Left renal cortex interstitium (tissue), 4 donors: ENCODE measurements at places on chromosomes 13 and 19. TPM values are rescaled to one million over a fixed set of nuclear protein-coding genes. Genes with fewer than 3 reads are reported as not detected.

The DPF1 gene
- polyA plus RNA-seq, result 1.3 TPM

The KIR2DL4 gene
- not detected for polyA plus RNA-seq

The PSG2 gene
- polyA plus RNA-seq, result not detected

The SHD gene
- 1.5 TPM for polyA plus RNA-seq

The PDX1 gene
- polyA plus RNA-seq, result not detected

The TMEM59L gene
- 3.8 TPM for polyA plus RNA-seq

The STOML3 gene
- 0.08 TPM for polyA plus RNA-seq

The LILRB4 gene
- polyA plus RNA-seq, result 1.0 TPM

The DLEU7 gene
- polyA plus RNA-seq, result 1.2 TPM

The ZNF493 gene
- 23.0 TPM for polyA plus RNA-seq

The STX10 gene
- 74.3 TPM for polyA plus RNA-seq

The C2CD4C gene
- 1.4 TPM for polyA plus RNA-seq

DNA sequence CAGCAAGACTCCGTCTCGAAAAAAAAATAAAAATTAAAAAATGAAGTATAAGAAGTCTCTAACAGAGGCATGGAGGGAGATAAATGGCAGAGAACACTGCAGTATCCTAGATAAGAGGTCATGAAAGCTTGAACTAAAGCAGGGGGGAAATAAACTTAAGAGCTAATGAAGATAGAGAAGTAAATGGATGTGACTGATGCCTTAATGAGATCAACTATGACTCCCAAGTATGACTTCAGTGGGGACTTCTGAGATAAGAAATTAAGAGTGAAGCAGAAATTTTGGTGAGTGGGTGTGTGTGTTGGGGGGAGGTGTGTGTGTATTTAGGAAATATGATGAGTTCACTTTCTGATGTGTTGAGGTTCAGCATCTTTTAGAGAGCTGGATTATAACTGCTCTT is 55.1 kb downstream of the DIAPH3 start:
- DNase-seq, result no peak

GRCh38 chr13:37076818-37077217 is 17.3 kb upstream of the SUPT20H start:
- DNase-seq, result no peak

DNA sequence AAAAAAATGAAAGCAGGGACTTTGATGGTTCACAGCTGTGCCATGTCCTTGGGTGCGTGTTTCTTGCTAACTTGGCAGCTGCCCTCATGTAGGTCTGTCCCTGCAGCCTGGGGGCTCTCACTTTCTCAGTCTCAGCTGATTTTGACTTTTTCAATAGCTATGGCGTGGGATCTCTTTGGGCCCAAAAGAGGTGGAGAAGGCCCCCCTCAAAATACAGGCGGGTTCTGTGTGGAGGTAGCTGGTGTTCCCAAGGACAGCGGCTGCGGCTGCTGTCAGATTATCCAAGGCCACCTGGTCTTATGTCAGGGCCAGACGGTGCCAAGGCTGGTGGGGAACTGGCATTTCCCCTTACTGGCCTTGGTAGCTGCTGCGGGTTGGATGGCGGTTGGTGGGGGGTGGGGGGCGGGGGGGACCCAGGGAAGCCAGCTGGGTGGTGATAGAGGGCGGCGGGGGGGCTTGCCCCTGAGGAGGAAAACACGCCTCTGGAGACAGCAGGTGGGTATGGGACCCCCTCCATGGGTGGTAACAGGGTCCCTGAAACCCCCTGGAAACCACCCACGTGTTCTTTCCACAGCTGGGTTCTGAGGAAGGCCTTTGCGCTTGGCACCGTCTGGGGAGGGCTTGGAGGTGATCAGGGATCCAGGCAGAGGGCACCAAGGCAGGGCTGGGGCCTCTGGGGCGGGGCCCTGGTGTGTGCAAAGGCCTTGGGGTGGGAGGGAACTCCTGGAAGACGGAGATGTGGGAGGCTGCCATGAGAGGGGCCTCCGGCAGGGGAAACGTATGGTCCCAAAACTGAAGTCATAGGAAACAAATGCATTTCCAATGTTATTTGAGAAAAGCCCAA is 4.1 kb downstream of the TIMM13 start:
- DNase-seq, result no peak

- no peak for DNase-seq
Observed at GRCh38 chr13:38369058-38369457, 19.4 kb downstream of the UFM1 start.

DNA sequence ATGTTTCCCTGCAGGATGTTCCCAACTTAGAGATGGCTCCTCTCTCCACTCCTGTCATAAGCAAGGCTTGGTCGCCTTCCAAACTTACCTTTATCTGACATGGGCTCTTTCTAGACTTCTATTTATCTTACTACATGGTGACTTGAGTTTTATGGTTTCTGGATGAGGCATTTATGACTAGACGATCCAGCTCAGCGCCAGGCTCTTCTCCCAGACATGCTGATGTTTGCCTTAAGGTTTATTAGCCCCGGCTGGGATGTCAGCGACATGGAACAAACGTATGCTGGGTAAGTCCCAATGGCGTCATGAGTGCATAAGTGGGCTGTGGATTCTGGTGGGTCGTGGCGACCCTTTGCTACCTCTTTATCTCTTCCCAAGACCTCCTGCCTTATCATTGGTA is 39.8 kb upstream of the SLC15A1 start:
- no peak for DNase-seq

DNA sequence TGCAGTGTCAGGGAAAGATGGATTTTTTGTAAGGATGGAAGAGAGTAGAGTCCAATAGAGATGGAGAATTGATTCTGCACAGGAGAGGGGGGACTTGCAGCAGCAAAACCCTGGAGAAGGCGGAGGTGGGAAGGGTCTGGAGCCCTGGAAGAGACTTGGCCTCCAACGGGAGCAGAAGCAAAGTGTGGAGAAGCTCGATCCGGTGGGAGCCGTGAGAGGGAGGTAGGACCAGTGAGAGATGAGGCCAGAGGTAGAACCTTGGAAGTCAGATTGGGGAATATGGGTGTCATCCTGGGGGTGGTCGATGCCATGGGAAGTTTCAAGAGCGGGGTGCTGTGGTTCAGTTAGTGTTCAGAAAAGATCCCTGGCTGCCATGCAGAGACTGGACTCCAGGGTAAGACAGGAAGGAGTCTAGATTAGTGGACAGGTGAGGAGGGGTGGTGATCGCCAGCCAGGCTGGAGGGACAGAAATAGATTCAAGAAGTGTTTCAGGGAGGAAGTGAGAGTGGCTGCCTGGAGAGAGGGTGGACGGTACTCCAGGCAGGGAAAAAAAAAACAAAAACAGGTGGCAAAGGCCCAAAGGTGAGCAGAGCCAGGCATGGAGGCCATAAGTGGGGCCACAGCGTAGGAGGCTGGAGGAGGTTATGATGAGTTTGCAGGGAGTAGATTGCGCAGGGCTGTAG is 2.6 kb downstream of the PPP5C start:
- DNase-seq, result no peak

GRCh38 chr13:60482012-60482411 is 85.0 kb downstream of the TDRD3 start:
- DNase-seq, result no peak

DNA sequence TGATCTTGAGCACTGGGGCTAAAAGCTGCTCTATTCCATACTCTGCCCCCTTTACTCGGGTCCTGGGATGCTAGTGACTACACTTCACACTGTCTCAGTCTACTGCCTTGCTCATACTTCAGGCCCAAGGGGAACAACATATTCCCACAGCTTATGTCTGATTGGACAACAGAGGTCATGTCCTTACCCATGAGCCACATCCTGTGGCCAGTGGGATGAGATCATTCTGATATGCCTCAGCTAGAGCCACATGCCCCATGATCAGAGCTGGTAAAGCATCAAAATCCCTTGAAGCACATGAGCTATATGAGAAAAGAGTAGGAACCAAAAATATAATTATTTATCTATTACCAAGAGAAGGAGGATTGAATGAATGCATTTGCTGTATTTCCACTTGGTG is 290.1 kb upstream of the TSHZ3 start:
- no peak for DNase-seq

DNA sequence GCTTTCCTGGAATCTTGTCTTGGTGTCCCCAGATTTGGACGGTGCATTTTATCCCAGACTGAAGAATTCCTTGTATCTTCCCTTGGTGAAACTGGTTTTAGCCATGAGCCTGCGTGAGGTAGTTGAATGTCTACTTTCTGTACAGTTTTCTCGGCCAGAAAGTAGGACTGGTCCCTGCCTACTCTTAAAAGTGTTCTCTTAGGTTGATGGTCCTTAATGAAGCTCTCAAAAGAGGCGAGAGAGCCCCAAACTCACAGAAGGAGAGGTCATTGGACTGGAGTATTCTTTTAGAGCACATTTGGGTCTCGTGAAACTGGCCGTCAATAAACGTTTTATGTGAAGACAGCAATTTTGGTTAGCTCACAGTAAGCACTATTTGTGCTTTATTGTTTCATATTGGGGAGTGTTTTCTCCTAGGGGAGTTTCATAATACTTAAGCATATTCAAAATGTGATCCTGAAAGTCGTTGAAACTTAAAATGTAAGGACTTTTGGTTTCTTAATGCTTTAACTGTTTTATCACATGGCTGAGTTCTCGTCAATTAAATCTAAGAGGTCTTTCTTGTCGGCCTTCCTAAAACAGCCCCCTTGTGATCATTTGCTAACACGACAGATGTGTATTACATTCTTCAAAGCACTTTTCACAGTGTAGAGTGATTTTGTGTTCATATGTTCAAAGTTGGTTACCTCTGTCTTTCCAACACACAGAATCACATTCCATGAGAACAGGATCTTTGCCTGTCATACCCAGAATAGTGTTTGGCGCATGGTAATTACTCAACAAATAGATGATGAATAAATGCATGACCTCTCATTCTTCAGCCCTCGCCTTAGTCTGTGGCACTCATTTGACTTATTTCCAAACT is 889 bp downstream of the GTF2F2 start:
- no peak for DNase-seq

- no peak for DNase-seq
Observed at GRCh38 chr13:97411984-97412383, 22.0 kb upstream of the RAP2A start.

GRCh38 chr19:15297416-15298224 is 34.7 kb downstream of the BRD4 start:
- peak; percentile 45 for DNase-seq

GRCh38 chr19:12721656-12722565 is 1.8 kb downstream of the TNPO2 start:
- no peak for DNase-seq

- DNase-seq, result no peak
Observed at GRCh38 chr13:40985381-40986100, 33.6 kb downstream of the ELF1 start.

- no peak for DNase-seq
Observed at GRCh38 chr19:35742121-35742724, at the start of gene IGFLR1. IGFLR1 (minus strand) TSS chr19:35742452; CDS start chr19:35741180, 1,272 bp downstream.

DNA sequence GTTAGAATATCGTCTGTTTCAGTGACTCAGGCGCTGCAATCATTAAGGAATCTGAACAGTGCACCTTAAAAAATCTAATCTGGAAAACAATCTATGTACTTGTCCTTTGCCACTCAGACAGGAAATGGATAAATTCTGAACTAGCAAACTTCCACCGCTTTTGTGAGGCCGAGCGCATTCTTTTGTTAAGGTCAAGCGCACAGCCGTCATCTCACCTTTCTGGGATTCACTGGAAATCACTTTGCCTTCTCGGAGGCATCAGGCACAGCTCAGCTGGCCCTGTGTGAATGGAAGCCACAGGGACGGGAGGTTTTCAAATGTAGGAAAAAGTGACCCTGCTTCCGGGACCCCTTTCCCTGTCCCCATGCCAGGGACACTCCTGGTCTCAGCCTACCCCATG is 28.2 kb upstream of the SPACA7 start:
- no peak for DNase-seq

DNA sequence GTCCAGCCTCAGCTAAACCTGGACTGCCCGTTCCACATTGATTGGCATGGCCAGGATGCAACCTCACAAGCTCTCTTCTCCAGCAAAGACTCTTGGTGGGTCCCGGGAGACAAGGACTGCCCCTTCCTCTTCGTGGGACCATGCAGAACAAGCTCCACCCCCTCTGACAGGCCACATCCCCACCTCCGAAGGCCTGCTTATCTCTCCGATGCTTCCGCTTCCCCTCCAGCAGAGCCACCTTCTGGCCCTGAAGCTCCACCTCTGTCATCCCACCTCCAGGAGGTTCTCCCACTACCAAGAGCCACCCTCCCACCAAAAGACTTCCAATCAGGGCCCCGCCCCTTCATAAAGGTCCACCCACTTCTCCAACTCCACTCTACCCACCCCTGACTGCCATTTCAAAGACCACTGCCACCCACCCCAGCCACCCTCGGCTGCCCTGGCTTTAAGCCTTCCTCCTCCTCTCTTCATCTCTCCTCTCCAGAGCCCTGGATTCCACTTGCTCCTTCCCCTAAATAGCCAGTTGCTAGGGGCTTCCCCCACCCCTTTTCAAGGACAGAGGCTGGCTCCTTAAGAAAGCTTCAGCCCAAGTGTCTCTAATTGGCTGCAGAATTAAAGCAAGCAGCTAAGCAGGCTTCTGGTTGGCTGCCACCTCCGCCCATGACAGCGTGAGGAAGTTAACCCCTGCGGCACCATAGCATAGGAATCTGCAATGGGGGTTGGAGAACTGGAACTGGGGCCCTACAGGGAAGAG is 9.9 kb downstream of the LRFN1 start:
- no peak for DNase-seq

- DNase-seq, result no peak
Observed at GRCh38 chr13:113405481-113406300, 41.8 kb upstream of the GRTP1 start.

DNA sequence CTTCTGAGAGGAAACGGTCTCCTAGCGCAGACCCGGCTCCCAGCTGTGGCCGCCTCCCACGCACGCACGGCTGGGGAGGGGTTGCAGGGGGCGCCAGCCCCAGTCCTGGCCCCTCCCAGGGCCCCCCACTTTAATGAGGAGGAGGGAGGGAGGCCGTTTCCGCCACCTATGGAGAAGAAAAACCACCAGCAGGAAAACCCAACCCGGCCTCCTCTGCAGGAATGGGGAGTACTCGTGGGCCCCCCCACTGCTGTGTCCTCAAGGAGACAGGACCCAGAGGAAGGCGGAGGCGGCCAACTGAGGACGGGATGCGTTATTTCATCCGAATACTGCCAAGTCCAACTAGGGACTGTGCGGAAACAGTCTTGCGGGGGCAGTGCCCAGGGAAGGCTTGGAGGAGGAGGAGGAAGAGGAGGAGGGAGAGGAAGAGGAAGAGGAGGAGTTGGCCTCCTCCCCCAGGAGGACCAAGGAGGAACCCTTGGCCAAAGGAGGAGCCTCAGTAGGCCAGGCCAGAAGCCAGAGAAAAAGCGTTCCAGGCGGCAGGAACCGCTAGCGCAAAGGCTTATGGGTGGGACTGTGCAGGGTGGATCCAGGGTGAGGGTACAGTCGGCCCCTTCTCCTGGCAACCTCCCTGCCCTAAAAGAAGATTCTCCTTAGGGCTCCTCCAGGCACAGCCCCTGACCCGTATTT is 3.9 kb upstream of the SSBP4 start:
- DNase-seq, result peak; percentile 75

- DNase-seq, result no peak
Observed at GRCh38 chr19:54245936-54246335, 3.3 kb upstream of the LILRA6 start.
